CD4-positive, alpha-beta T cell treated with Interleukin-15 for 4 hours (primary cell): ENCODE measurements at places on chromosomes 3 and 15.

- no peak for DNase-seq
These were observed 251.1 kb downstream of the TJP1 start for GRCh38 chr15:29570948-29571791.

DNA sequence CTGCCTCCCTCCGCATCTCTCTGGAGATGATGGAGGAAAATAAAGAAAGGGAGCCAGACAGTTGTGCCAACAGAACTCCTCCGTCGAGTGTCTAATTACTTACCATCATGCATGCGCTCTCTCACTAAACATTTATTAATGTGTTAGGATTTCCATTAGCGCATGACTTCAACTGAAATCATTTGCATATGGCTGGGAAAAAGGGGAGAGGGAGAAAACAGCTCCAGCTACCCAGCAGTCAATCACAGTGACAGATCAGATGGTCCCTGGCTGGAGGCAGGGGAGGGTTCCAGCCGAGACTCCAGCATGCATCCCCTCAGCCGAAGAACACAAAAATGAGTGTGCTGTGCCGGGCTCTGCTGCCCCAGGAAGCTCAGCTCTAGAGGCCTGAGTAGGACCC, 6.8 kb upstream of the RHO start:
- no peak for DNase-seq

DNA sequence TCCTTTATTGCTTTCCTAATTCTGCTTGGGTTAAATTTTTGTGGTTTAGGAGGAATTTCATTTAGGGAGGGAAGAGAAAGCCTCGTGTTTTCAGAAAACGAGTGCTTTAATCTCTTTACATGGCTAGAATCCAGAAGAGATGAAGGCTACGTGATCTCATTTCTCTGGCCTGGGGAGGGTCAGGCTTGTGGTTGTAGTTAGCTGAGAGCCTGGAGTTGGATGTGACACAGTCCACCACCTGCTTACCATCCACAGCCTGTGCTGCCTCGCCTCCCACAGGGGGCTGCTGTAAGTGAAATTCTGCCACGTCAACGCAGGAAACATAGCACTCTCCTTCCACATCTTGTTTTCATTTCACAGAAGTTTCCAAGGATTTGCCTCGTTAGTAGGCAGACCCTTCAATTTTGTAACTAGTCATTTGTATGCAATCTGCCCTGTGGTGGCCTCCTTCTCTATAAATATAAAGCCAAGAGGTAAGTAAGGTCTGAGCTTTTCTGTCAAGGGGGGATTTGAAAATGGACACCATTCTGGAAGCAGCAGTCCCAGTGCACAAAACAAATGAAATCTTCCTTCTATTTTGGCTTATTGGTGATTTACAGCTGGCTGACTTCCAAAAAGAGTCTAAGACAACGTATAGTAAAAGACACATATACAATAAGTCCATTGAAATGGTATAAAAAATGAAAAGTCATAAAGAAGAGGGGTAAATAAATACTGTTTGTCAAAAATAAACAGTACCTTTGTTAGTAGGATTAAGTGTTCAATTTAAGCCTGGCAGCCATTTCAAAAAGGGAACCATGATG, 3.4 kb downstream of the GXYLT2 start:
- DNase-seq: no peak

GRCh38 chr3:43794776-43795175, 104.0 kb downstream of the ABHD5 start:
- no peak for DNase-seq

DNA sequence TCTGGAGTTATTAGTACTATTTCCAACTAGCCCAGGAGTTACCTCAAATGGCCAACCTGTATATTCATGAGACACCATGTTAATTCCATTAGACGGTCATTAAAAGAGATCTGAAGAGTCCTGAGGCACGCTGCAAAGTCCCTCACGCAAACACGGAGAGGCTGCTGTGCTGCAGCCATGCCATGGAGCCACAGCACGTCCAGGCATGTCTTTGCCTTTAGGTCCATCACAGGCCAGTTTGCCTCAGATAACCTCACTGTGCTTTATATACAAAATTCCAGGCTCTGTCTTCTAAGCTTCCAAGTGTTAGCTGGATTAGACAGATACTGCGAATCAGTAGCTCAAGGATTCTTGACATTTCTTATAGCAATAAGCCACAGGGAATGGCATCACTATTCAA, 9.8 kb upstream of the PLAAT1 start:
- no peak for DNase-seq

GRCh38 chr3:160378331-160379109, 20.5 kb downstream of the IFT80 start:
- DNase-seq: no peak

- DNase-seq: no peak
These were observed 39.3 kb downstream of the P3H2 start for GRCh38 chr3:190081389-190081788.

- DNase-seq: no peak
These were observed 225.6 kb upstream of the TBC1D5 start for GRCh38 chr3:17967953-17968607.

DNA sequence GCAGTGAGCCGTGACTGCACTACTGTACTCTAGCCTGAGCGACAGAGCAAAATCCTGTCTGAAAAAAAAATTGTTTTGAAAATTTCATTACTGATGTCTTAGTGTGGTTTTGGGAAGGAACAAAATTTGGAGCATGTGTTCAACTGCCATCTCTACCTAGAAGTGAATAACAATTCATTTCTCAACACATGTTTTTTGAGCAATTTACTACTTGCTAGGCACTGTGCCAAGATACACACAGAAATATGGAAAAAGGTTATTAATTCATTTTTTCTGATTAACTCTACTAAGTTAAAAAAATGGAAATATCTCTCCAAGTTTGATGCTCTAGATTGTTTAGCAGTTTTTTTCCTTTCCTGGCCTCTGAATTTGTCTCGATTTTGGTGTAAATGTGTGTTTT, 5.2 kb upstream of the TCF12 start:
- no peak for DNase-seq

DNA sequence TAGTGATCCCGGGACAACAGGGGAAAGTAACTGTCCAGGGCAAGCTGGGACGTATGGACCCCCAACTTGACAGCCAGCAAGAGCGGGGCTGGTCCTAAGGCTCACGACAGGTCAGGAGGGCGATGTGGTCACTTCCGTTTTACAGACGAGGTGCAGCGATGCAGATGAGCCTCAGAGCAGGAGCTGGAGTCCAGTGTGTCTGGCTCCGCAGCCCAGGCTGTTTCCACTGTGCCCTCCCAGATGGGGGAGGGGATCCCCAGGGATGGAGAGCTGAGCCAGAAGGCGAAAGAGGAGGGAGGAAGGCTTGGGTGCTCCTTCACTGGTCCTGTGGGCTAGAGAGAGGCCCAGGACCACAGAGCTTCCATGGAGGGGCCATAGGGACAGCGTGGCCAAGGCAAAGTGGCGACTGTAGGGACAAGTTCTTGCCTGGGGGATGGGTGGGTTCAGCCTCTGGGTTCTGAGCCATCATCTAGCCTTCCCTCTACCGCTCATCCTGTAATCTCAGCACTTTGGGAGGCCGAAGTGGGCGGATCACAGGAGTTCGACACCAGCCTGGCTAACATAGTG, 5.7 kb downstream of the SNX33 start:
- no peak for DNase-seq

DNA sequence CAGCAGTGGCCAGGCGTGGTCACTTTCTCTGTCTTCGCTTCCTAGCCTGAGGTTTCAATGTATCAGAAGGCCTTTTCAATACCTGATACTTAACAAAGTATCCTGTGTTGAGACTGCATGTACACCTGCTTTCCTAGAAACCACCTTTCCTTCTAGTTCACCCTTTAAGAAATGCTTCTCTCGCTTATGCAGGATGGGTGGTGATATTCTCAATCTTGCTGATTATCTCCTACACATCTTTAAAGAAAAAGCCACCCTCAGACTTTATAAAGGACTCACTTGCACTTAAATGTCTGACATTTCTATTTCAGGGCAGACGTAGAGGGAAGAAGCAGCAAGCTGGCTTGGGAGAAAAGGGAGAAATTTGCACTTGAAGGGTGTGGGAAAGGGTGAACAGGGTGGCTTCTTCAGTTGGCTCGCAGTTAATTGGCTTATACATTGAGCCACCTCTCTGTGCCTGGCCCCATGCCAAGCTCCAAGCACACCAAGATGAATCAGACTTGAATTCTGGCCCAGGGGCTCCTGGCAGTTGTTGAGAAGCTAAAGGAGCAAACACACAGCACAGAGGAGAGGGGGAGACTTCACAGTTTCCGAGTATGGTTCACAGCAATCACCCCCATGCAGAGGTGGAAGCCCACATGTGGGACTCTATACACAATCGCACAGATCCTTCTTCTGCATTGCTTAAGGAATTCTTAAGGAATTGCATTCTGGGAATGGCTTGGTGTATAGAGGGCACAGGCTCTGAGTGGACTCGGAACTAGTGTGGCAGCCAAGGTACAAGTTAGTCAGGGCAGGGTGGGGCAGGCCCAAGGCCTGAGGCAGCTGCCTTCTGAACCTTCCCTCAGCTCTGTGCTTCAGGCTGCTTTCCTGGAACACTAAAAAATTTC, 1.3 kb downstream of the ARL6IP5 start:
- DNase-seq: peak; percentile 89

DNA sequence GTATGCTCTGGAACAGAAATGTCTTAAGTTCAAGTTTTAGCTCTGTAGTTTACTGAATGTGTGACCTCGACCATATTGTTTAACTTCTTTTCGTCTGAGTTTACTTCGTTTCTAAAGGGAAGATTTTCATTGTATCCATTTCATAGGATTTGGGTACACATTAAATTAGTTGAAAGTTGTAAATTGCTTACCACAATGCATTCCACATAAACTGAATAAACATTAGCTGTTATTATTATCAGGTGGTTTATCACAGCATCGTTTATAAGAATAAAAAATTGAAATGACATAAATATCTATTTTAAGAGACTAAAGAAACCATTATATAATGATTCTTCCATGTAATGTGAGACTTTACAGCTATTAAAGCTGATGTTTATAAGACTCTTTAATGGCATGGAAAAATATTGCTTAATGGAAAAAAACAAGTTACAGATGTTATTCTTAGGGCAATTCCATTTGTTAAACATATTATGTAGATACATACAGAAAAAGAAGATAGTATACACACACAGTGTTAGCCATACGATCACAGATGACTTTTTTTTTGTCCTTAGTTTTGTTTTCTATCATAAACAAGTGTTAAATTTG, 342.3 kb upstream of the SGO1 start:
- DNase-seq: no peak

- DNase-seq: no peak
These were observed 369.2 kb downstream of the NSUN3 start for GRCh38 chr3:94431876-94432570.

DNA sequence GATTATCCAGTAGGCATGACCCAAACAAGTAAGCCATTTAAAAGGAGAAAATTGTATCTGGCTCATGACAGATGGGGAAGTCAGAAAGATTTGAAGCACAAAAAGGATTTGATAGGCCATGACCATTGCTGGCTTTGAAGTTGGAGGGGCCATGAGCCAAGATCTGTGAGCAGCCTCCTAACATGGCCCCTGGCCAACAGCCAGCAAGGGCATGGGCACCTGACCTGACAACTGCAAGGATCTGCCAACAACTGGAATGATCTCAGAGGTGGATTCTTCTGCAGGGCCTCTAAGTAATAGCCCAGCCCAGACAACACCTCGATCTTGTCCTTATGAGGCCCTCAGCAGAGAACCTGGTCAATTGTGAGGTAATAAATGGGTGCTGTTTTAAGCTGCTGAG, 93.0 kb downstream of the ARNT2 start:
- no peak for DNase-seq

- DNase-seq: no peak
These were observed 54.1 kb upstream of the ATP2C1 start for GRCh38 chr3:130839813-130840212.

- DNase-seq: no peak
These were observed 47.7 kb upstream of the FMN1 start for GRCh38 chr15:33242165-33242564.
